NCI-H2081 treated with DMSO at 0.1 percent for 48 hours (cell line): ENCODE measurements at places on chromosomes 16 and 17.

DNA sequence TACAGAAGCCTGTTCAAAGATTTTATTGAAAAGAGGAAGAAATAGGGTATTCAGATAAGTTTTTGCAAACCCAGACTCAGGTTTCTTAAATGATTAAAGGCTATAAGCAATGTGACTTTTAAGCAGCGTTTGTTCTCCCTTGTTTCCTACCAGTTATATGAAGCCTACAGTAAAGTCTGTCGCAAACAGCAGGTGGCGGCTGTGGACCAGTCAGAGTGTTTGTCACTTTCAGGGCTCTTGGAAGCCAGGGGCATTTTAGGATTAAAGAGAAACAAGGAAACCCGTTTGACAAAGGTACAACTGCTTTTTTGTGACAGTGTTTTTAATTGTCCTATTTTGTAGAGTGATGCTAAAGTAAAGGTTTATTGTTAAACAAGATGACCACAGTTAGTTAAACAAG, 7.7 kb upstream of the RARA start:
- no peak for DNase-seq

DNA sequence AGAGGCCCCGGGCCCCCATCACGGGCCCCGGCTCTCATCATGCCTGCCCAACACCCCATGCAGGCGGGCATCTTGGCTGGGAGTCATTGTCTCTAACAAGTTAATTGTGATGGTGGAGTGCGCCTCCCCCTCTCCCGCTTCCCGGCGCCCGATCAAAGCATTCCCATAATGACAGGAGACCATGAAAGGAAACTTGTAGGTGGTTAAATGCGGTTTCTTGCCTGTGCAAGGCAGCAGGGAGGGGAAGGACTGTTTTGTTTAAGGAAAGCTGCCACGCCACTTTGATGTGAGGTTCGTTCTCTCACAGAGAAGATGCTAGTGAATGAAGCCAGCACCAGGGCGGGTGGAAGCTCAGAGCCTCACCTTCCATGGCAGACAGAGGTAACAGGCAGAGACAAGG, 45.4 kb downstream of the C16orf78 start:
- DNase-seq = no peak

- DNase-seq = no peak
Measured at GRCh38 chr17:51585514-51586104, 325.3 kb downstream of the UTP18 start.

- DNase-seq = no peak
Measured at GRCh38 chr17:54666559-54666958, 234.1 kb upstream of the TOM1L1 start.

GRCh38 chr16:54136276-54136625, 150.3 kb downstream of the IRX3 start:
- no peak for DNase-seq

GRCh38 chr16:3846595-3847091, 33.9 kb downstream of the CREBBP start:
- DNase-seq = no peak

- no peak for DNase-seq
Measured at GRCh38 chr17:42182927-42183734, 2.1 kb downstream of the HCRT start.

DNA sequence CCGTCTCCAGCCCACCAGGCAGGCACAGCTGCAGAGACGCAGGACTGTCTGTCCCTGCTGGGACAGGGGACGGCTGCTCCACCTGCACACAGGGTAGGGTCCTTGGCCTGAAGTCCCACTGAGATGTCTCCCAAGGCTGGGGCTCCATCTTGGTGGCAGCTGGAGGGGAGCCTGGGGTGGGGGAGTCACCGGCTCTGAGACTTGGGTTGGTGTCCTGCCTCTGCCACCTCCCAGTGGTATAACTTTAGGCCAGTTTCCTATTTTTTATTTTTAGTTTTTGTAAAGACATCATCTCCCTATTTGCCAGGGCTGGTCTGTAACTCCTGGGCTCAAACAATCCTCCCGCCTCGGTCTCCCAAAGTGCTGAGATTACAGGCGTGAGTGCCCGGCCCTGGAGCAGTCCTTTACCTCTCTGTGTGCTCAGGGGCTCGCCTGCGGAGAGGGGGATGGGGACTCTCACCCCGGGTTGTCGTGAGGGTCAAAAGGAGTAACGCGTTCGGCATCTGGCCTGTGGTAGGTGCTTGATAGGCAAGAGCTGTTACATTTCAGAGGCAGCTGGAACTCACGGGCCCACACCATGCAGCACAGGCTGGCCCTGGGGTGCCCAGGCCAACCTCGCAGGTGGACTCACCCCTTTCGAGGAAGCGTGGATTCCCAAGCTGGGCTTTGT, 46.6 kb upstream of the DOC2B start:
- no peak for DNase-seq

DNA sequence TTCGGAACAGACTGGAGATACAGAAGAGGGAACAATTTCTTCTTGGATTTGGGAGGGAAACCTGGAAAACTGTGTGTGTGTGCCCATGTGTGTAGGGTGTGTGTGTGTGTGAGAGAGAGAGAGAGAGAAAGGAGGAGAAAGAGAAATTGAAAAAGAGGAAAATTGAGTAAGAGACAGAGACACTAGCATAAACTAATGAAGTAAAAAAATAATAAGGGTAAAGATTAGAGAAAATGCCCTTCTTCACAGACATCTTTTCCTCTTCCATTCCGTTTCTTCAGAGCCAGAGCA, 13.9 kb upstream of the HOXB2 start:
- DNase-seq = no peak

DNA sequence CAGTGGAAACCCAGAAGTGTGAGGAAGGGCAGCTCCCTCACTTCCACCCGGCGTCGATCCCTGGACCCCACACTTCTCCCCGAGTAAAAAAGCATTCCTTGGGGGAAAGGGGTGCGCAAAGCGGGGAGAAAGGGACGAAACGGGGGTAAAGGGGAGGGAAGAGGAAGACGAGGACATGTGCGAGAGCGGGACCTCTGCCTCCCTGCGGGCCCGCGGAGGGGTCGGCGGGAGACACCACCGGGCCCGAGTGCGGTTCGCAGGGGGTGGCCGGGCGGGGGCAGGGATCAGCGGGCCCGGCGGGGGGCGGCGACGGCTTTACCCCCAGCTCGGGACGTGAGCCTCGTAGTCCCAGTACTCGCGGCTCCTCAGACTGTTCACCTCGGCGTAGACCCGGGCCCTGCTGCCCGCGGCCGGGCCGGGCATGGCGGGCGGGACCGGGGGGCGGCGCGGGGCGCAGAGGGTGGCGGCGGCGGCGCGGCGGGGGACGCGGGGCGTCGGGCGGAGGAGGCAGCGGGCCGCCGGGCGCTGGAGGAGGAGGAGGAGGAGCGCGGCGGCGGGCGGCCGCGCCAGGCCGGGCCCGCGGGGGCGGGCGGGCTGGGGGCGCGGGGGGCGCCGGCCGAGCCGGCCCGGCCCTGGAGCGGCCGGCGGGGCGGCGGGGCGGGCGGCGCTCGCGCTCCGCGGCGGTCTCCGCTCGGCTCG, 443 bp downstream of the CSNK2A2 start:
- DNase-seq = no peak

- DNase-seq = no peak
Measured at GRCh38 chr16:72905581-72905980, 142.3 kb downstream of the ZFHX3 start.

DNA sequence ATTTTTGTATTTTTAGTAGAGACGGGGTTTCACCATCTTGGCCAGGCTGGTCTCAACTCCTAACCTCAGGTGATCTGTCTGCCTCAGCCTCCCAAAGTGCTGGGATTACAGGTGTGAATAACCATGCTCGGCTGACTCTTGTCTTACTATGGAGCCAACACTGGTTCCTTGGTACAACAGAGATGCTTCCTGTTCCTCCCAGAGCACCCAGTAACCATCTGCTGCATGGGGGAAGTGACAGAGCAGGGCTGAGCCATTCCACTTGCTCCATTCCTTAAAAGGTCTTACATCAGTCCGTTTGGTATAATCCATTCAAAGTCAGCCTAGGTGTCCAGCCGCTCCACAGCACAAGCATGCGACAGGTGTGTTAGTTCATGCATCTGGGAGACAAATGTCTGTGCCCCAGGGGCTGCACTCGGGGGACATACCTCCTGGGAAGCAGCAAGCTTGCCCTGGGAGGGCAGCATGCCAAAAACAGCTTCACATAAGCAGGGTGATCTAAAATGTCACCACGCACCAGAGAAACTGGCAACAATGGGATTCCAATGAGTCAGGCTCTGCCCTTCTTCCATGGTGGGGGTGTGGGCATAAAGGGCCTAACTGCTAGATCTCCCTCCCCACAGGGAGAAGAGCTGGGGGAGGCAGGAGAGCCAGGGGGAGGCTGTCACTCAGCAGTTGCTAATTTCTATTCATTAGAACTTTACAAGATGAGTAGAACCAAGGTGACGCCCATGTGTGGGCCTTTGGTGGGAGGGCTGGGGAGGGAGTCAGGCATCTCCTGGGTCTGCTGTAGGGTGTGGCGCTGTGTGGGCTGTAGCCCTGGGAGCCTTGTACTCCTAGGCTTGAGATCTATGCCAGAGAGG, 35.5 kb downstream of the PIPOX start:
- no peak for DNase-seq

- DNase-seq = no peak
Measured at GRCh38 chr17:17698869-17699351, 17.7 kb downstream of the RAI1 start.

DNA sequence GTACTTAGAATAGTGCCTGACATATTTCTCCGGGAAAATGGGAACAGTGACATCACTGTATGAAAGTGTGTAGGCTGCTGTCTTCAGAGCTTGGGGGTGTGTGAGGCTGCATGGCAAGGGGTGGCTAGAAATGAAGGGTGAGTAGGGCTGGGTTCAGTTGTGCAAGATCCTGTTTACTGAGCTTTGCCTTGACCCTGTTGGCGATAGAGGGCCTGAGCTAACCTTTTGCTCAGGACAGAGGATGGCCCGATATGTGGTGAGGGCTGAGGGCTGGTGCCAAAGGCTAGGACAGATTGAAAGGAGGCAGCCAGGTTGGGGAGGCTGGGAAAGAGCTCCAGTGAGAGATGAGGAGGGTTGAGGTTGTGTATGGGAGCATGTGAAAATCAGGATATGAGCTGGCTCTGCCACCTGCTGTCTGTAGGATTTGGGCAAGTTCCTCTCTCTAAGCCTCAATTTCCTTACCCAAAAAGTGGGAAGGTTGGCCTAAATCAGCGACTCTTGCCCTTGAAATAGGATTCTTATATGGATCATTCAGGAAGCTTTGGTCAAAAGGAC, 6.0 kb upstream of the CCL1 start:
- DNase-seq = no peak

DNA sequence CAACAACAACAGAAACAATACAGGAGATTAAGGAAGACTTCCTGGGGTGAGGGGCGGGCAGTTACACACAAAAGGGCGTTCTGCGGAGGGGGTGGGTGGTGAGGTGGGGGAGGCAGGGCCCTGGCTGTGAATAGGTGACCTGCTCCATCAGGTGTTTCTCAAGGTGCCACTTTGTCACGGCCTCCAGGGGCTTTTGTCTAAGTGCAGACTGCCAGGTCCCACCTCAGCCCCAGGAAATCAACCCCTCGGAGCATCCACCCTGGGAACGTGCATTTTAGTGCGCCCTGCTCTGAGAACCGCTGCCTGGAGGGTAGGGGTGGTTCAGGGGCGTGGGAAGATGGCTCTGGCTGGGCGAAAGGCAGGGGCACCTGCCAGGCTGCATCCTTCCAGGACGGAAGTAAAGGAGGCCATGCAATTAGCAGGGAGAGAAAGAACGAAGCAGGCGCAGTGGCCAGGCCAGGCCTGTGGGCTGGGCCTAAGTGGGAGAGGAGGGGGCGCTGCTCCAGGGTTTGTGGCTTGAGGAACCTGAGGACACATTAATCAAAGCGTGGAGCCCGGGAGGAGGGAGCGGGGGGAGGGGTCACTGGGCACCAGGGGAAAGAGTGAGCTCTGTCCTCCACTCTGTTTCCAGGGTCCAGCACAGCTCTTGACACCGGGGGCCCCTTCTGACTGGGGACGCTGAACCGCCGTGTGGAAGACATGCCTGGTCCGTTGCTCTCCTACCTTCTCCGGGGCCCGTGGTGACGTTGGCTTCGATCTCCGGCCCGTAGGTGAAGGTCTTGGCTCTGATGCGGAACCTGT, 49.4 kb upstream of the CDC42EP4 start:
- no peak for DNase-seq

- DNase-seq = no peak
Measured at GRCh38 chr17:76171706-76172105, 30.7 kb upstream of the FOXJ1 start.

- DNase-seq = no peak
Measured at GRCh38 chr16:84479716-84480450, 24.6 kb downstream of the MEAK7 start.

DNA sequence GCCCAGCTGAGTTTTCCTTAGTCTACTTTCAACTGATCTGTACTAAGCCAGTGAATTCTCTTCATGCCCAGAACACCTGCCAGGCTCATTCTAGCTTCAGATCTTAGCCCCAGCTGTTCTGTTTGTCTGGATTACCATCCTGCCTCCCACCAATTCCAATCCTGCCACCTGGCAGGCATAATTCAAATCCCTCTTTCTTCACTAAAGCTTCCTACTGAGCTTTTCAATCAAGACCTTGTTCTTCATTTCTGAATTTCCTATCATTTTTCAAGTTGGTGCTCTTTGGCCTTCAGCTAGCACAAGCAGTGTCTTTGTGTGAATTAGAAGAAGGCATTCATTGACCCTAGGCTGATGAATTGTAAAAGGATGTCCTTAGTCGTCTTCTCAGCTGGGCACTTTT, 357.6 kb downstream of the UTP18 start:
- DNase-seq = no peak

DNA sequence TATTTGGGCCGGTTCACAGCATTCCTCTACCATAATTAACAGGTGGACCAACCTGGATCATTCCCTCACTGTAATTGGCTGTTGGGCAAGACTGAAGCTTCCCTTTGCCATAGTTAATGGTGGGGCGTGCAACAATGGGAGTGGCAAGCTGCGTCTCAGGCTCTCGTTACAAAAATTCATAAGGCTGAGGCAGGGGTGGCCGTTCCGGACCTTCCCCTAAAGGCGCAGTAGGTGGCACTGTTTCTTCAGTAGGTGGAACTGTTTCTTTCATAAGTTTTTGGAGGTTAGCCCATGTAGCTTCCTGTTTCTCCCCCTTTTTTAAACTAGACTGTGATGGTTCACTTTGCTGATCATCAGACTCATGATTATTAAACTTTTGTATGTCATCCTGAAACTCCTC, 17.0 kb upstream of the TMC5 start:
- DNase-seq = no peak

GRCh38 chr17:5042157-5043022, 7.2 kb upstream of the SLC52A1 start:
- DNase-seq = no peak

- DNase-seq = no peak
Measured at GRCh38 chr17:17513626-17514025, 17.4 kb upstream of the RASD1 start.

DNA sequence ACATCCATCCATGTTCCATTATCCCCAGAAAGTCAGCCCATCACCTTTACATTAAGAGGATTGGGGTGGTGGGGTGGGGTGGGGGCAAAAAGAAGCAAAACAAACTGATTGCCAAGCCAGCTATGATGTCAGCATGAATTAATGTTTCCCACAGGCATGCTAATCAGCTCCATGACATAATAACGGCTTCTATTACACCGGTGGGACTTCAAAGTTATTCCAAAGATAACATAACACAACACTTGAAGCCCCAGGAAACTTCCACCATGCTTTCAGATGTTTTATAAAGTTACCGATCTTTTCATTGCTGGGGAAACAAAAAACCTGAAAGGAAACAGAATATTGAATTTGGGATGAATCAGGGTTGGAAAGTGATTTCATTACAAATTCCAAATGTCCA, 155.9 kb upstream of the IRX5 start:
- no peak for DNase-seq
